ENCODE measurements at places on chromosomes 11 and 22.

- DNase-seq = peak; percentile 64
Measured at GRCh38 chr11:113839842-113840241, 35.5 kb downstream of the USP28 start.

DNA sequence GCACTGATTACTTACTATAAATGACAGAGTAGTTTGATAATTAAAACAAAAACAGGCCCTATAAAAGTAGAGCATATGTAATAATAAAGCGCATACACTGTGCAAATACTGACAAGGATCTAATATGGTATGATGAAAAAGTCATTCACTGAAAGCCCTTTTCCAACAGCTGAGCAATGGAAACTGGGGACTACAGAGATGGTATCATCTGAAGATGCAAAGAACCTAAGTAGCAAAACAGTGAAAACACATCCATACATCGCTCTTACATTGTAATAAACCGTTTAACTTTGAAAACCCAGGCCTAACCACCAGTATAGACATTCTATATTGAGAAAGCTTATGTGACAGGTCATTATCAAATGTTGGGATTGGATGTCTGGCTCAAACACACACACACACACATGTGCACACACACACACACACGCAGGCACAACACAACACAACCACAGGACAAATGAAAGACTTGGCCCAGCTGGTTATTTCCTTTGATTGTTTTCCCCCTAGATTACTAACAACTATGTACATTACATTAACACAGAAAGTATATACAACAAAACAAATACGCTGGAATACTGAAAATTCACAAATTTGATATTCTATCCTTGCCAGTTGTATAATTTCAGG, 119.5 kb downstream of the APOL5 start:
- DNase-seq = no peak

DNA sequence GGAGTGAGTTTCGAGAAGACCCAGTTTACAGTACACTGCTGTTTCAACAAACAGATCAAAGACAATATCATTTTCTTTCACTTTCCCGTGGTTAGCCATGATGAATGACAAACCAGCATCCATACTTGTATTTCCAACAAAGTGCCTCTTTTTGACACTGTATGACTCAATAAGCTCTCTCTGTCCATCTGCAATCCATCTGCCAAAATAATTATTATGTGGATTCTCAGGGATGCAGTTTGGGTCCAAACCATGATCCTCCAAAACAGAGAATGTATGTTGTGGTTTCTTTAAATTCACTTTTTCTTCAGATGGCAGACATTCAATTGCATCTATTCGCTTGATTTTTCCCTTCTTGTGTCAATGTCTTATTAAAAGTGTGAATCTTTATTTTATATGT, 37.8 kb upstream of the RASD2 start:
- DNase-seq = no peak

- no peak for DNase-seq
Measured at GRCh38 chr11:73894725-73895335, 18.0 kb downstream of the PAAF1 start.

GRCh38 chr11:86670181-86670580, 2.2 kb downstream of the ME3 start:
- DNase-seq = no peak

DNA sequence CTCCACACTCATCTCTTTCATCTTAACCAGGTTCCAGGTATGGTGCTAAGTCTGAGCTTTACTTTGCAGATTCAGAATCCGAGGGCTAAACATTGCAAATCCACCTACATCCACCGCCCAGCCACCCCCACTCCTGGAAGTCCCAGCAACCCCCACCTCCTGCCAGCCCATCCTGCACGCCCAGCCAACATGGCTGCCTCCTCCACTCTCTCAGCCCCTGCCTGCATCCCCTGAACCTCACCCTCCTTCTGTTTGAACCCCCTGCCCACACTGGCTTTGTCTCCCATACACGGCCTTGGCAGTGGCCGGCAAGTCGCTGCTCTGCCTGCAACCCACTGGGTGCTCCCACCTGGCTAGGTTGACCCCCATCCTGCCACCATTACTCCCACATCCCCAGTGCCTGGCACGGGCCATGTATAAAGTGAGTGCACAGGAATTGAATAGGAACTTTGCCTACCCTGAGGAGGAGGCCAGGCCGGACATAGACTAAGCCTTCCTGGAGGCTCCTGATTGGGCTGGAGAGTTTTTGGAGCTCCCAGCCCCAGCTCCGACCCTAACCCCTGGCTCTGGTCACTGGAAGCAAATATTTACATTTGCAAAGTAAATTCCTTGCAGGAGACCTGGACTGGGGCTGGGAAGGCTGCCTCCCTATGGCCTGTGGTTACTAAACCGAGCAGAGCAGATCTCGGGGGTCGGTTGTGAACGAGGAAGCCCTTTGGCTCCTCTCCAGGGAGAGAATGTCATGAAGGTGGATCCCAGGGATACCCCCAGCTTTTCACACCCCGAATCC, 14.4 kb downstream of the EMID1 start:
- DNase-seq = no peak

DNA sequence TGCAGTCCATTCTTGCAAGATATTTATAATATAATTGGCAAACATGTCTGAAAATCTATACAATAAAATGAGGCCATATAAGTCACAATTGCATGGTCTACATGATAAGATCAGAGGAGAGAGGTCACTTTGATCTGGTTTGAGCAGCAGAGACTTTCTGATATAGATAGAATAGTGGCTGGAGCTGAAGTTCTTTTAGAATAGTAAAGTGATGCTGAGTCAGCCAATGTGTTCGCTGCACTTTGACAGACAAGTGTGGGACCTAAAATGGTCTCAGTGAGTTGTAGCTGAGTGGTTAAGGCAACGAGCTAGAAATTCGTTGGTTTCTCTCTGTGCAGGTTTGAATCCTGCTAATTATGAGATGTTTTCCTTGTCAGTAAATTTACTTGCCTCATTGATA, 257.0 kb upstream of the C11orf87 start:
- DNase-seq = no peak

DNA sequence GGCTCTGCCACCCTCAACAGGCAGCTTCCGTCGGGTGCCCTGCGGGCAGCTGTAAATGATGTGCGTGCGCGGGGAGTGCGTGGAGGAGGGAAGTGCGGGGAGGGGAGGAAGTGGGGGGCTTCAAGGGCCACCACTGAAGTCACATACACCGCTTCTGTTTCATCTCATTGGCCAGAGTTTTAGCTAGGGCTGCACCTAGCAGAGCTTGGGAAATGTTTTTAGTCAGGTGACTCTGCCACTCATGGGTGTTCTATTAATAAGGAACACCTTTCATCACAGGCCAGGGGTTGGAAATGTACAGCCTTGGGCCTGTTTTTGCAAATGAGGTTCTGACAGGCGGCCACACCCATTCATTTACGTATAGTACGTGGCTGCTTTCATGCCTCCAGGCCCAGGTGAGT, 14.6 kb downstream of the FAM118A start:
- DNase-seq = no peak

- DNase-seq = peak; percentile 18
Measured at GRCh38 chr22:34847072-34847471, 218.9 kb upstream of the ISX start.

DNA sequence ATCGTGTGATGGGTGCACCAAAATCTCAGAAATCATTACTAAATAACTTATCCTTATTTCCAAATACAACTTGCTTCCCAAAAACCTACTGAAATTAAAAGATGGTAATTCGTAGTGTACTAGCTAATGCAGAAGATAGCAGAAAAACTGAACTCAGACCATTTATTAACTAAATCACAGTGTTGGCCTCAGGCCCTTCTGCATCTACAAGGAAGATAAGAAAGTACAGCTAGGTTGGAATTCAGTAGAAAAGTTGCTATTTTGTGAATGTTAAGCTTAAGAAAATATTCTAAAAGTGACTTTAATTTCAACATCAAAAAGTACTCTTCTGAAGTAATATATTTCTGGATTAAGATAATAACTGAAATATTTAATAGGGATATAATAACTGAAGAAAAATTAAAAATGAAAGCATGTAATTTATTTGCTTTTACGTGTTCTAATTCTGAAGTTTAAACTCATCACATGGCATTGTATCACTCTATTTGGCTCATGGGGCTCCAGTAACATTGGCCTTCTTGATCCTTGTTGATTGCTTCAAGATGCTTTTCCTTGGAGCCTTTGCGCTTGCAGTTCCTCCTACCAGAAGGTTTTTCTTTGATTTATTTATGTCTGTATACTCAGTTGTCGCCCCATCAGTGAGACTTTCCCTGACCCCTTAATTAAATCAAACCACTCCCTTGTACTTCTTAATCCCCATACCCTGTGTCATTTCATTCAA, 847.9 kb upstream of the ANO3 start:
- no peak for DNase-seq

DNA sequence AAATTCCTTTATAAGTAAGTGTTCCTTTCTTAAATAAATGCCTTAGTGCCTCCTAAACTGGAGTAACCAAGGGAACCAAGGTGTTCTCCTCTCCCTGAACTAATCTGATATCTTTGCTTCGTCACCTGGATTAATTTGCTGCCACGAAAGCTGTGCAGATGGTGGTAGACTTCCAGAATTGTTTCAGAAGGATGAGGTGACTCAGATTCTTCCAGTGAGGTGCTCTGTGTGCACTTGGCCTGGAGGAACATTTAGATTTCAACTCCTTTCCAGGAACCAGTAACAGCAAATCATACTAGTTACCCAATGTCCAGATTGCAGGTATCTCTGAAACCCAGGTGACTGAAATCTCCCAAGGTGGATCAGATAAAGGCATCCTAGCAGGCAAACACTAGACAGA, 181.9 kb downstream of the FAT3 start:
- no peak for DNase-seq

- no peak for DNase-seq
Measured at GRCh38 chr11:125441648-125442410, 54.2 kb downstream of the FEZ1 start.

DNA sequence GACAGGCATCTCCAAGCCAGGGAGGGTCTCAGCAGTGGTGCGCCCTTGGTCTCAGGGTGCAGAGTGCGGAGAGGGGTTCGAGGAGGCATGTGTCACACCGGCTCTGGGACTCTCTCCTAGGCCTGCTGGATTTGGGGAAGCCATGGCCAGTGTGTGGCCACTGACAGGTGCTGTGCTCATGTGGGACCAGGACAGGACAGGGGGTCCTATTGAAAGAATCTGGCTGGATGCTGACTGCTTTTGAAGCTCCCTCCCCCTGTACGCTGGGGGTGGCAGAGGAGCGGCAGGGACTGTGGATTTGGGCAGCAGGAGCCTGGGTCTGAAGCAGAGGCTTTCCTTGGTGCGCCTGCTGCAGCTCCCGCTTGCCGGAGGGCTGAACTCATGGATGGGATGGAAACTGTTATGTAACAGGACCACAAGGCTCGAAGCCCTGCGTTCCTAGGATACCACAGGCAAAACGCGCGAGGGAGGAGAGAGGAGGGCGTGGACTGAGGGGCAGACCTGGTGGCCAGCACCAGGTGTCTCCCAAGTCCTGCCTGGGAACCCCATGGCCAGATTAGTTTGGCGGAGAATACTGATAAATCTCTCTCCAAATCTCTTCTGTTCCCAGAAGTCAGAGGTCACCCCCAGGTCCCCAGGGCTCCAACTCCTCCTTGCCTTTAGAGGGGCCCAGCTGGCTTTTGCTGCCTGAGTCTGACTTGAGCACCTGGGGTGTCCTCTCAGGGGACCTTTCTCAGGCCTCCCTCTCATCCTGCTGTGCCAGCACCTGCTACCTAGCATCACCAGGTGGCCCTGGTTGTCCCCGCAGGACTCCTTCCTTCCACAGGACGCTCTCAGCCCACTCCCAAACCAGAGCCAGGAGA, 13.8 kb upstream of the TEF start:
- no peak for DNase-seq

GRCh38 chr11:80720295-80720694, 1279.5 kb upstream of the TENM4 start:
- no peak for DNase-seq

DNA sequence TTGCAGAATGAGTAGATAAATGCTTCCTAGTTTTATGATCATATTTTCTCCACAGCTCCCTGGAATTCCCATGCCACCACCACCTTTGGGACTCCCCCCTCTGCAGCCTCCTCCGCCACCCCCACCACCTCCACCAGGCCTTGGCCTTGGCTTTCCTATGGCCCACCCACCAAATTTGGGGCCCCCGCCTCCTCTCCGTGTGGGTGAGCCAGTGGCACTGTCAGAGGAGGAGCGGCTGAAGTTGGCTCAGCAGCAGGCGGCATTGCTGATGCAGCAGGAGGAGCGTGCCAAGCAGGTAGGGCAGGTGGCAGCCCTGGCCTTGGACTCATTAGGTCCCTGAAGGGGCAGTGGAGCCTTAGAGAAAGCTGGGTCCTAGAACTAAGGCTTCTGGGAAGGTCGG, 2.9 kb downstream of the SF3B2 start:
- no peak for DNase-seq

- DNase-seq = no peak
Measured at GRCh38 chr11:24779791-24780190, 282.9 kb downstream of the LUZP2 start.

DNA sequence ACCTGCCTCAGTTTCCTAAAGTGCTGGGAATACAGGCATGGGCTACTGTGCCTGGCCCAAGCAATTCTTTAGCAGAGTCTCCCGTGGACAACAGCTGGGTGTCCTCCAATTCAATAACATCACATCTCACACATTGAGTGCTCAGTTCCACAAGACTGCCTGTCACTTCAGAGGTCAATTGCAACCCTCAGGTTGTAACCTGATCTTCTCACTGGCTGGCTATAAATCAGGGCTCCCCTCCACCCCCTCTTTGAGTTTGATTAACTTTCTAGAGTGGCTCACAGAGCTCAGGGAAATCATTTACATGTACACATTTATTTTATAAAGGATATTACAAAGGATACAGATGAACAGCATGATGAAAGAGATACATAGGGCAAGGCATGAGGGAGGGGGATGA, 68.1 kb downstream of the MCHR1 start:
- DNase-seq = no peak

DNA sequence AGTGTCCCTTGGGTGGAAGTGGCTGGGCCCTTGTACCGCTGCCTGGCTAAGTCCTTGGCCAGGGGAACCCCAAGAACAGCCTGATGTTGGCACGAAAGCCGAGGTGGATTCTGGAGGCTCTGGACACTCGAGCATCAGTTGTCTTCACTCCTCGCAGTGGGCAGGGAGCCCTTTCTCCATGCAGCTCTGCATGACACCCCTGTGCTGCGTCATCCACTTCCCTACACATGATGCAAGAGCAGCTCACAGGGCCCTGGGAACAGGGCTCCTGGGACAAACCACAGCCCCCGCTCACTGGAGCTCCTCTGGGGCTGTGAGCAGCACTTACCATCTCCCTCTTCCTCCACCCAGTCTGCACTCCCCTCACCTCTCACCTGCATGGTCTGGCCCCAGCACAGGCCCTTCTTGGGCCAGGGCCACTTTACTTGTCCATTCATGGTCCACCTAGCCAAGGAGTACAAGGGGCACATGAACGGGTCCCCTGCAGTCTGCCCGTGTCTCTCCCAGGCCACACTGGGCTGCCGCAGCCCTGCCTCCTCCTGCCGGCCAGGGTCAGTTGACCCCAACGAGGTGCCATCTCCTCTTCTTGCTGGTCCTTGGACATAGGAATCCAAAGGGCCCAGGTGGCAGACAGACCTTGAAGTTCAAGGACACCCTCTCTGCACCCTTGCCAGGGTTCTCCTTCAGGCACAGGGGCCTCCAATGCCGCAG, 66.5 kb downstream of the IGF2 start:
- no peak for DNase-seq
